ENCODE measurements at places on chromosomes 2 and 18.

DNA sequence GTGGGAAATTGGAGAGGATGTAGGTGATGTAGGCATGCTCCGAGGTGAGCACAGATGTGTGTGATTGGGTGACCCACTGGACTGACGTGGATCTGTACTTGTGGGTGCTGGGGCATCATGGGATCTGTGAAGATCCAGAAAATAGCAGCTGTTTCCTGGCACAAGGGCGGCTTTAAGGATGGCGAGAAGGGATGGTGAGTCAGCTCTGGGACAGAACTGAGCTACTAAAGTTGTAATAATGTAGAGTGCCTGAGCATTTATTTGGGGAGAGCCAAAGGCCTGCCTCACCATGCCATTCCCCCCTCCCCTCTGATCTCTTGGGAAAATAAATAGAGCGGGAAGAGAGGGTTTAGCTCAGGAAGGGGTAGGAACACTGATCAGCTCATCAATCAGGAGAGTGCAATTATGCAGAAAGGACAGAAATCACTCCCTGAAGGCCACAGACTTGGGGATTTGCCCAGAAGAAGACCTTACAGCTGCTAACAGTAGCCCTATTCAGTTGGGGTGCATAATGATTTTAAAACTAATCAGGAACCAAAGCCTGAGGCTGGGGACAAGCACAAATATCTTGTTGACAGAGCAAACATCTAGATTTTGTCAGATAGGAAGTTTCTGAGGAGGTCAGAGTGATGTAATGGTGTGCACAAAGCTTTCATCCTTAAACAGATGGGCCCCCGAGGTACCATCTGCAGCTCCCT is 30.3 kb downstream of the TANC1 start:
- DNase-seq: no peak

GRCh38 chr2:30631051-30631671 is 176.1 kb downstream of the CAPN13 start:
- DNase-seq: no peak

- no peak for DNase-seq
These were observed 45.1 kb upstream of the LRP1B start for GRCh38 chr2:142175813-142176338.

- no peak for DNase-seq
These were observed 219.4 kb downstream of the MREG start for GRCh38 chr2:215793747-215794595.

DNA sequence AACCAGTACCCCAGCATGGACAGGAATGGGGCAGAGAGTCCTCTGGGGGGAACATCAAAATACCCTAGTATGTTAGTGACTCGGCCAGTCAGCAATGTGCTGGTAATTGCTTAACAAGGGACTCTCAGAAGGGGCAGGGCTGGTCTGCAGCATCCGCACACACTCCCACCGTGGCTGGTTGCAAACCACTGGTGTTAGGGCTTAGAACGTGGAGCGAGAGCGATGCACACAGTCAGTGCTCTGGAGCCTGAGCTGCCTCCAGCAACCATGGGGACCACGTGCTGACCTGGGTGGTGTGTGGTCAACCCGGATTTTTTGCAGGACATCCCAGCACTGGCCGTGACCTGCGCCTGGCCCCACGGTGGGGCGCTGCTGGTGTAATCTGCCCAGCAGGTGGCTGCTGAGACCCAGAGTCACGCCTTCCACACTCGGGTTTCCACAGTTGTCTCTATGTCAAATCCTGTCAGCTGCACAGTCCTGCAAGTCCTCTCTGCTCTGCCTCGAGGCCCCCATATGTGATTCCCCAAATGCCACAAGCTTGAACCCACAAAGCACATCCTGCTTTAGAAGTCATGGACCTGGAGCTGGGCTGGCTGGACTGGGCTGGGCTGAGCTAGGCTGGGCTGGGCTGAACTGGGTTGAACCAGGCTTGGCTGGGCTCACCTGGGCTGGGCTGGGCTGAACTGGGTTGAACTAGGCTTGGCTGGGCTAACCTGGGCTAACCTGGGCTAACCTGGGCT is 50.6 kb upstream of the GPC1 start:
- DNase-seq: no peak

GRCh38 chr2:223465793-223466192 is 136.4 kb downstream of the SCG2 start:
- no peak for DNase-seq

DNA sequence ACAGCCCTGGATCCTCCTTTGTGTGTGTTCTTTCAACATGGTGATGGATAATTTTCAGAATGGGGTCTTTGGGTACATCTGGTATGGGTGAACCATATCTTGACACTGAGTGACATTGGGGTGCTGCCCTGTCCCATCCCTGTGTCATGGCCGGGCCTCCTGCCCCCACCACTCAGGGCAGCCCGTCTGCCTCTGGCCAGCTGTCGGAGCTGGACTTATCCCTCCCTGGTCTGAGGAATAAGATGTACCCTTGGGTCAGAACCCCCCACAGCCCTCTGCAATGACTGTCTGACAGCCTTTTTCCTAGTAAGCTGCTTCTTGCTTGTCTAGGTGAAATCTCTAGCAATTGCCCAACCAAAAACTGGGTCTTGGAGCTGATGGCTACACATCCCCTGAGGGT is 142.9 kb downstream of the SH3RF3 start:
- DNase-seq: no peak

DNA sequence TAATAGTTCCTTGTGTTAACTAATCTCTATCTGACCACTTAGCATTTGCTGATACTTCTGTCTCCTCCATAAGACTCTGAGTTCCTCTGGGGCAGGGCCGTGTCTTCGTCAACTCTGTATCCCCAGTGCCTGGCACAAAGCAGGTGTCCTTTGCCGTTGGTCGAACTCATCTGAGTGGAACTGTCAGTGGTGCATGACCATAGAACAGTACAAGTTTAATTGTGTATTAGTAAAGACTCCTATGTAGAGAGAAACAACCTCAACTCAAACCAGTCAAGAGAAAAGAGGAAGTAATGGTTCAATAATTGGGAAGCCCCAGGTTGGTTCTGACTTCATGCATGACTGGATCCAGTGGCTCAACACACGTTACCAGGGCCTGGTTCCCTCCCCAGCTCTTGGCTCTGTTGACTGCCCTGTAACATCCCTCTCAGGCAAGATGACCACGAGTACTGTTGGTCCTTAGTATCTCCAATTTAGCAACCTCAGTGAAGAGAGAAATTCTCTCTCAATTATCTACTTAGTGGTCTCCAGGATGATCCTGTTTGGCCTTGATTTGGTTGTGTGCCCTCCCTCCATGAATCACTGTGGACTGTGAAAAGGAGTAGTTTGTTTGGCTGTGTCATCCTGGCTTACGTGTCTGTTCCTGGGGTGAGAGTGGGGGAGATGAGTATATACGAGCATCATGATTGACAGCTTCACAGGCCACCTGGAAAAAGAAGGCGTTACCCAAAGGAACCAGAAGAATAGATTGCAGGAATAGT is 58.5 kb upstream of the MSH6 start:
- DNase-seq: no peak

- no peak for DNase-seq
These were observed 38.1 kb downstream of the TMEM37 start for GRCh38 chr2:119469661-119470297.

- no peak for DNase-seq
These were observed 3.1 kb downstream of the PSMD1 start for GRCh38 chr2:231059756-231060155.

DNA sequence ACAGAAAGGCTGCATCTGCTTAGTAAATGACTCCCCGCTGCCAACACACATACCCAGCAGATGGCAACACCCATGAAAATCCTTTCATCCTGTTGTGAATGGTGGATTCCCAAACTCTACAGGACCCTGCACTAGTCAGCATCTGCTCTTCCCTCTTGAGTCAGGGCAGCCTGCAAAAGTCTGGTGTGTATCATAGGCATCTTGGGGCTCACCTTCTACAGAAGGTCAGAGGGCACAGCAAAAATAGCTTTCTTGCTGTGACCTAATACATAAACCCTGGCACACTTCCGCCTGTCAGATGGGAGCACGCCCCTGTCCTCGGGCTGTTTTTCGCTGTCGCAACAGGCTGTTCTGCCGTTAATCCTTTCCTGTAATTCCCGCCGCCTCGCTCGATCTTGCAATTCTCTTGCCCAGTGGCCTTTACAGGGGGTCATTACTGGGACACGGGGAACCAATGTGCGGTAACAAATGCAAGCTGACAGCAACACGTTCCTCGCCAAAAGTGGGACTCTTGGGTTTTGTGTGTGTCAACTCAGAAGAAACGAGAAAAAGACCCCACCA is 19.9 kb upstream of the SCYGR1 start:
- DNase-seq: no peak

DNA sequence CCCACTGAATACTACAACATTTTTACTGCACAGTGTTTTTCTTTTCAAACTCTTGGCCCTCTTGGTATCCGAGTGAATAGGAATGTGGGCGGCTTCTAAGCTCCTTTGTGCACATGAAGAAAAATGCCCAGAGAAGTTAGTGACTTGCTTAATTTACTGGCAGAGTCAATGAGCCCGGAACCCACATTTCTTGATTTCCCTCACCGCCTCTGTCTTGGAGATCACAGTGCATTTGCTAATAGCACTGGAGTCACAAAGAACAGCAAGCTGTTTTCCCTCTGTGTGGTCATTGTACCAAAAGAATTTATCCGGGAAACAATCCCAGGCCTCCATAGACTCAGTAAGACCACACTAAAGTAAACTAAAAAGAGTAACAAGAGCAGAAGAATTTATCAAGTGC is 18.9 kb downstream of the STON1 start:
- DNase-seq: no peak

DNA sequence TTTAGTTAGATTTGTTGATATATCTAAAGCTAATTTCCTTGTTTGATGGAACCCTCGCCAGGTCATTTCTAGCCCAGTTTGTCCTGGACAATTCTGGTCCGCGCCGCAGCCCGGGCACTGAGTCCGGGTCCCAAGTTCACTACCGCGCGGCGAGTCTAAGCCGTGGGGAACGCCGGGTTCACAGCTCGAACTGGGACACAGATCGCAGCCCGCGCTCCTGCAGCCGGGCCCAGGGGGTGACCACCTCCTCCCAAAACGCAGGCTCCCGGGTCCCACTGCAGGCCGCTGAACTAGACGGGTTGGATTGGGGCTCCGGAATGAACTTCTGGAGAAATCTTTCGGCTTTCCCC is 681 bp downstream of the ACADL start:
- no peak for DNase-seq

GRCh38 chr18:30432349-30432748 is 610.2 kb downstream of the DSC3 start:
- no peak for DNase-seq

Measured in cerebellar nuclear complex (tissue), 1 donor.